ENCODE measurements at places on chromosomes 4 and X. TPM values are rescaled to one million over a fixed set of nuclear protein-coding genes. Genes with fewer than 3 reads are reported as not detected.

FDCSP gene
- not detected for total RNA-seq

DNA sequence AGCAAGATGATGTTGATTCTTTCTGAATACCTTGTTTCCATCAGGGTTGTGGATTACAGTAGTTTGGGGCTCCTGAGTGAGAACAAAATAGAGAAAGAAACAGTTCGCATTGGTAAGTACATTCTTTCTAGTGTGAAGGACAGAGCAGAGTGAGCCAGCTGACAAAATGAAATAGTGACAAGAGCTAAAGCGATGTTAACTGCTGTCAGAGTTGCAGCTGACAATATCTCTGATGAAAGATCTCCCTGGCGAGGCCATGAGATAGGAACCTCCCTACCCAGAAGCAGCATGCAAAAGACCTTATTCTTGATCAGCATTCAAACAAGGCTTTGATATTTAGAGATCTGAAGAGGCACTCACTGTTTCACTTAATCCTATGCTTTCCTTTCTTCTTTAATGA lies 258.6 kb downstream of the CAMK2D start:
- DNase-seq: no peak

GRCh38 chr4:20421603-20421985 lies 169.9 kb downstream of the SLIT2 start:
- no peak for DNase-seq

PPP1R3F gene
- total RNA-seq: 2.0 TPM

GRCh38 chr4:18689308-18690115 lies 668.0 kb upstream of the LCORL start:
- DNase-seq: peak; percentile 68

Data from transverse colon (tissue), 4 donors.